Thymus (tissue), 14 donors: ENCODE measurements at places on chromosomes 5 and 9. TPM values are rescaled to one million over a fixed set of nuclear protein-coding genes. Genes with fewer than 3 reads are reported as not detected.

IL9 gene
- 2.7 TPM for polyA plus RNA-seq

HSD17B4 gene
- polyA plus RNA-seq: 178 TPM

HINT1 gene
- 396 TPM for polyA plus RNA-seq

PCDHB16 gene
- polyA plus RNA-seq: 0.27 TPM

PCDHGA3 gene
- polyA plus RNA-seq: 0.11 TPM

CCNI2 gene
- polyA plus RNA-seq: 2.5 TPM

BTNL3 gene
- polyA plus RNA-seq: 0.14 TPM

MLANA gene
- polyA plus RNA-seq: 0.09 TPM

CDKN2B gene
- polyA plus RNA-seq: 7.3 TPM

CATSPER3 gene
- 1.3 TPM for polyA plus RNA-seq

LCN6 gene
- 7.1 TPM for polyA plus RNA-seq

PCA3 gene
- polyA plus RNA-seq: 0.09 TPM

SPINK6 gene
- 9.9 TPM for polyA plus RNA-seq

ESM1 gene
- 0.62 TPM for polyA plus RNA-seq

SLC45A2 gene
- polyA plus RNA-seq: 0.05 TPM

ANKRD55 gene
- polyA plus RNA-seq: 6.7 TPM

WDR38 gene
- 0.30 TPM for polyA plus RNA-seq

HAVCR1 gene
- polyA plus RNA-seq: 0.07 TPM

PAEP gene
- polyA plus RNA-seq: 1.8 TPM

PPP2R2B gene
- 3.2 TPM for polyA plus RNA-seq

TIFAB gene
- 0.30 TPM for polyA plus RNA-seq

CDH6 gene
- polyA plus RNA-seq: 0.87 TPM

KIF12 gene
- polyA plus RNA-seq: 1.8 TPM

CCDC171 gene
- 9.8 TPM for polyA plus RNA-seq

FOXD4L3 gene
- polyA plus RNA-seq: 0.50 TPM

SPOCK1 gene
- polyA plus RNA-seq: 8.6 TPM
